ENCODE measurements at places on chromosomes 3 and 15.
A peak's percentile ranks its signal among the peaks of the same experiment; 100 is the strongest.

- no peak for DNase-seq
These were observed 191.8 kb downstream of the LSAMP start for GRCh38 chr3:116253511-116253910.

DNA sequence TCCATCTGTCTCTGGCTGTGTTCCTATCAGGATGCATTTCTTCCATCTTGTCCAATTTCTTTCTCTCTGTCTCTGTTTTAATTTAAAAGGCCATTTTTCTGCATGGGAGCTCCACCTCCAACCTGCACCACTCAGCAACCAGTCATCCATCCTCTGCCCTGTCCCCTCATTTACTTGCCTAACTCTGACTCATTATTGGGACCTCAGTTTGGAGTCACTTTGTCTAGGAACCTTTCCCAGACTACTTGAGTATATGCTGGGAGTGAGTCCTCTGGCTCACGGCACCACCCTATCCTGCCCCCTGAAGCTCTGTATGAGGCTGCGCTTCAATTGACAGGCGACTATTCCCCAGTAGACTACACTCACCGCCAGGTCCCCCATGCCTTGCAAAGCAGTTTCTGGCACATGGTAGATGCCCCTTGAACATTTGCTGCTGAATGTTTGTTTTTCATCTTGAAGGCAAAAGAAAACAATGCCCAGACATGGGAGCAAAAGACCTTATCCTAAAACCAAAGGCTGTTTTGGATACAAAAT lies 513.3 kb upstream of the CFAP20DC start:
- no peak for DNase-seq

DNA sequence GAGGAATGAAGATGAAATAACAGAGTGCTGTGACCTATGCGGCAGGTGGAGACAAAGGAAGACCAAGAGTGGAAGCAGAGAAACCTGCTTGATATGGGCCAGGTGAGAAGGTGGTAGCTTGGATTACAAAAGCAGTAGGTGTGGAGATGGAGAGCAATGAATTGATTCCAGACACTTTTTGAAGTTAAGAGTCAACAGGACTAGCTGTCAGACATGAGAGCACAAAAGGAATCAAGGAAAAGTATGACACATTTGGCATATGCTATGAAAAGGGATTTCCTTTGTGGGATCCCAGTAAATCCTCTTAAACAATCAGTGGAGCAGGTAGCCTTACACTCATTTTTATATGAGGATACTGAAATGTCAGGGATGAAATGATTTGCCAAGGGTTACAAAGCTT lies 160.5 kb downstream of the GREM1 start:
- no peak for DNase-seq

DNA sequence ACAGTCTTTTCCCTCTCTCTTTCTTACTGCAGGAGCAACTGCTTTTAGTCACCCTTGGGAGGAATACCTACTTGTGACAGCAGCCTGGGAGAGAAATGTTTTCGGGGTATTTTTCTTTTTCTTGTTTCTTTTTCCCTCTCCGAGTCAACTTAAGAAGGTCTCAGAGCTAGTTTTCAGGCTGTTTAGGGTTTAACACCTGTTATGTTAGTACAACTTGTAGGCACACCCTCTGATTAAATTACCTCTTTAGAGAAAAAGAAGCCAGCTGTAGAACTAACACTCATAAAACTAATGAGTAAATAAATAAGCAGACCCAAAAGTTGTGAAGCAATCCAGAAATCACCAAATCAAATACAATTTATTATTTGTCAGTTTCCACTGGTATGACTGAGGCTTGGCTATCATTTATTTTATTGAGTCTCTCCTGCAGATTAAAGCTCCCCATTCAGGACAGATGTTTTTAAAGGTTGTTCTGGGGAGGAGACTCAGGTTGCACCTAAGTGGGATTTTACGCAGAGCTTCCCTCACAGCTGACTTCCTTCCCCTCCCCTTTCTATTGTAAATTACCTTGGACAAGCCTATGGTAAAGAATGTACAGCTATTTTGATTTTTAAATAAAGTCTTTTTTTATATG lies 112.5 kb downstream of the FOXB1 start:
- no peak for DNase-seq

GRCh38 chr15:100457201-100457600 lies 71.5 kb downstream of the CERS3 start:
- no peak for DNase-seq

DNA sequence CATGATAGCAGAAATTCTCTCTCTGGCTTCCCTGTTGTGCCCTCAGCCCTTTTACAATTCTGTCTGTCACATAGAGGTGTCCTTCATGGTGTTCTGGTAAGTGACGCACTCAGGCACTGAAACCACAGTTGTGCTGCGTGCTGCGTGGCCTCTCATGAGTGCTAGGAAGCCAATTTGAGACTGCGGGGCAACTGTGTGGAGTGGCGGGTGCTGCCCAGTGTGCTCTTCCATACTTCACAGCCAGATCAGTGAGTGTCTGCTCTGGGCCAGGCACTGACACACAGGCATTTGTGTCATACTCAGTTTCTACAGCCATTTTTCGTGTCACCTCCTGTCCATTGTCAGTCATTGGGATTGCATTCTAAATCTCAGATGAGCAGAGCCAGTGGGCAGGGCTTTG lies 133.1 kb upstream of the PLXNA1 start:
- no peak for DNase-seq

GRCh38 chr3:169564883-169565282 lies 98.6 kb downstream of the MECOM start:
- DNase-seq, result peak; percentile 26

GRCh38 chr3:43257850-43258249 lies 28.5 kb upstream of the SNRK start:
- DNase-seq, result no peak

GRCh38 chr3:178476886-178477285 lies 59.4 kb upstream of the KCNMB2 start:
- DNase-seq, result no peak

GRCh38 chr3:129016356-129016719 lies 15.2 kb downstream of the EFCC1 start:
- no peak for DNase-seq
